Stimulated activated CD4-positive, alpha-beta T cell treated with anti-CD3 and anti-CD28 coated beads, Interleukin-1b, Interleukin-23, amount 100 ng/mL, for 1 hour (primary cell): ENCODE measurements at places on chromosomes 13 and 19.

GRCh38 chr19:34733266-34733745, 737 bp upstream of the ZNF181 start:
- no peak for DNase-seq

- DNase-seq = no peak
Observed at GRCh38 chr13:102703726-102704035, 8.8 kb upstream of the METTL21C start.

DNA sequence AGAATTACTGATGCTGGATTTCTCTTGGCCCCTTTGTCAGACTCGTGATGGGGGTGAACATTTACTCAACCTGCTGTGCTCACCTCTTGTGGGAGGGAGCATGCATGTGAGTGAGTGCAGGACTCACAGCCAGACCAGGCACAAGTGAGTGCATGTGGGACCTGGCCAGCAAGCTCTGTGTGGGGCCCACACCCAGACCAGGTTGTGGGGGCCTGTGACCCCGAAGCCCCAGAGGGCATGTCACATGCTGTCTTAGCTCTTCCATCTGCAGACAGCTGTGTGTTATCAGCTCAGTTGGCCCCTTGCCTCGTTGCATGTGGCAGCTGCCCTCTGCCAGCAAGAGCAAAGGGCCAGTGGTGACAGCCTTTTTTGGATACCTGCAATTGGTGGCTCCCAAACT, 614.4 kb downstream of the GPC5 start:
- DNase-seq = no peak

- DNase-seq = peak; percentile 76
Observed at GRCh38 chr19:11964858-11965645, at the start of gene ZNF763. ZNF763 (plus strand) TSS chr19:11965040; CDS start chr19:11965209, 169 bp downstream.

DNA sequence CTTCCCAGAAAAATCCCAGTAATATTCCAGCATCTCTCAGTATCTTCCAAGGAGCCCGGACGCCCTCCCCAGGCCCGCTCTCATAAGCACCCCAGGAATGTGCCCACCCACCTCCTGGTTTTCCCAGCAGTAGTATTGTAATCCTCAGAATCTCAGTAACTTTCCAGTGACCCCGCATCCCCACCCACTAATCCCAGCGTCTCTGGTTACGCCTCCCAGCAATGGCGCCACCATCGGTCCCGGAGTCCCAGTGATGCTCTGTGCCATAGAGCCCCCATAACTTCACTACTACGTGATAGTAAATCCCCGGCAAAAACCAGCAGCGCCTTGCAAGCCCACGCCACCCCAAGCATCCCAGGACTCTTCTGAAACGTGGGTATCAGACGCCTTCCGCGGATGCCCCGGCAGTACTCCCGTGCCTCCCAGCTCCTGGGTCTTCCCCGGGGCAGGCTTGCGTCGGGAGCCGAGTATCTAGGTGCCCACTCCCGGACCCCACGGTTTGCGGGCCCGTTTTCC, 928 bp upstream of the PNPLA6 start:
- no peak for DNase-seq
